GM10248 (cell line): ENCODE measurements at places on chromosomes 5 and 9.
A peak's percentile ranks its signal among the peaks of the same experiment; 100 is the strongest.

GRCh38 chr5:142178651-142179050 is 70.1 kb downstream of the NDFIP1 start:
- DNase-seq, result no peak

DNA sequence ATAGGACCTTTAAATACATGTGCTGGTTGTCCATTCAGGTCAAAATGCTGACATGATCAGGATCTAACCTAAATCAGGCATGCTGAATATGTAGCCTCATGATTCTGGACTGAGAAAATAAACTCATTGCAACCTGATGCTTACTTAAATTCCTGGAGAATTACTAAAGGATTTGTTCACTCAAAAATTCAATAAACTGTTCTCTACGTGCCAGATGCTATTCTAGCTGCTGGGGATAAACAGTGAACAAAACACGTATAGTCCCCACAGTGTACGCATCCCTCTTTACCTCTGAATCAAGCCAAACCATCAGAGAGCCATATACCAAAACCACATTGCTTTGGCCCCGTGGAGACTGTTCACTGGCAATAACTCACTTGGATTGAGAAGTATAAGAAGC is 6.1 kb downstream of the SCAI start:
- no peak for DNase-seq

DNA sequence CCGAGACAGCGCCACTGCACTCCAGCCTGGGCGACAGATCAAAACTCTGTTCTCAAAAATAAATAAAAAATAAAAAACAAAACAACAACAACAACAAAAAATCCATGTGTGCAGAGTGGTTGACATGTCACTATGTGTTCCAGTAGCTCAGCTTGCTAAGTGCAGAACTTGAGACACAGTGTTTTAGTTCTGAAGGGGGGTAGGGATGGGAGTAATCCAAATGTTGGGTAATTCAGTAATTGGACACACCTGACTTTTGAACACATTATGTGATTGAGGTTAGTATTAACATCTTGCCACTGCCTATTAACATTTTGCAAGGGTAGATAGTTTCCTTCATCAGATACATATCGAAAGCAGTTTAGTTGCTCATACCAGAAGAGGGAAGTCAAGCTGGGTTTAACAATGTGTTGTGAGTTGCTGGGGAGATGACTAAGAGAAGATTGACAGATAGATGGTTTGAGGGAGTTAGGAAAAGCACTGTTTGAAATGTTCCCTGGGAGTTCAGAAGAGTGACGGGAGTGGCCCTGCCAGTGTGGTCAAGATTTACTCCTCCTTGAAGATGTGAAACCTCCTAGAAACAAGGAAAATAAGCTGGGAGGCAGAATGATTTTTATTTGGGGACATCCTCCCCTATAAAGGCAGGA is 928 bp downstream of the HACD4 start:
- DNase-seq, result peak; percentile 77

GRCh38 chr5:108560581-108560980 is 178.7 kb upstream of the FBXL17 start:
- DNase-seq, result no peak

- no peak for DNase-seq
Observed at GRCh38 chr9:136265561-136266355, 20.1 kb upstream of the QSOX2 start.

DNA sequence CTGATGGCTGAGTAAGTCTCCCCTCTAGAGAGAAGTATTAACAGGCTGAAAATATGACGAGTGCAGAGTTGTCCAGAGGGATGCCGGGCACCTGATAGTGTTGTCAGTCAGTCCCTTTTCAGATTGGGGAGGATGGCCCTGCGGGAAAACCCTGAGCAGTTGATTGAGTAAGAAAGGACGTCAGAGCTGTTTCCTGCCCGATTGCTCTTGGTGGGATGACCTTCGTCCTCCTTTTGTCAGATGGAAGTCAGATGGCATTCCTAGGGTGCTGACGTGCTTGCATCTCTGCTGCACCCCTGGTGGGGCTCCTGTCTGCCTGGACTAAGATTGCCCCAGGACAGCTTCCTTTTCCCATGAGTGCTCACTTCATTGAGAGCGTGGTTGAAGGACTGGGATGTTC is 9.8 kb downstream of the ZNF354B start:
- DNase-seq, result no peak

GRCh38 chr5:138934971-138935370 is 59.8 kb upstream of the LRRTM2 start:
- no peak for DNase-seq

GRCh38 chr5:136135536-136135935 is 2.9 kb downstream of the SMAD5 start:
- no peak for DNase-seq

- DNase-seq, result no peak
Observed at GRCh38 chr5:134131165-134131564, 16.7 kb downstream of the TCF7 start.

DNA sequence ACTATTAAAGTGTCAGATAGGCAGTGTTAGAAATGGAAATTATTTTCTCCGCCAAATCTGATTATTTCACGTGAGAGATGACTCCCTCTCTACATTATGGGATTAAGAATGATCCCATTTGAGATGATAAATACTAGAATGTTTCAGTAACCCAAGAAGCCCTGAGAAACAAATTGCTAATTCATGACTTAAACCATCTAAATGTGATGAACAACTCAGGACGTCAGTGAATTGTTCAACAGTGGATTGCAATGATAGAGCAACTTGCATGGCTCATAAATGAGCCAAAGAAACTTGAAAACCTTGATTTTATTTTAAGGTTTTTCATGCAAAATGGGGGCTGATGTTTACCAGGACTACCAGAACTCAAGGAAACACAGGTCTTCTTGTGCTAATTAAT is 350.5 kb upstream of the WWC1 start:
- no peak for DNase-seq

GRCh38 chr5:159768243-159768642 is 148.0 kb upstream of the ADRA1B start:
- no peak for DNase-seq

GRCh38 chr5:176776141-176776865 is 34.1 kb upstream of the UNC5A start:
- DNase-seq, result no peak

GRCh38 chr9:76107482-76107881 is 217.0 kb downstream of the PCSK5 start:
- no peak for DNase-seq

GRCh38 chr9:26261503-26262330 is 583.5 kb upstream of the TUSC1 start:
- DNase-seq, result no peak

DNA sequence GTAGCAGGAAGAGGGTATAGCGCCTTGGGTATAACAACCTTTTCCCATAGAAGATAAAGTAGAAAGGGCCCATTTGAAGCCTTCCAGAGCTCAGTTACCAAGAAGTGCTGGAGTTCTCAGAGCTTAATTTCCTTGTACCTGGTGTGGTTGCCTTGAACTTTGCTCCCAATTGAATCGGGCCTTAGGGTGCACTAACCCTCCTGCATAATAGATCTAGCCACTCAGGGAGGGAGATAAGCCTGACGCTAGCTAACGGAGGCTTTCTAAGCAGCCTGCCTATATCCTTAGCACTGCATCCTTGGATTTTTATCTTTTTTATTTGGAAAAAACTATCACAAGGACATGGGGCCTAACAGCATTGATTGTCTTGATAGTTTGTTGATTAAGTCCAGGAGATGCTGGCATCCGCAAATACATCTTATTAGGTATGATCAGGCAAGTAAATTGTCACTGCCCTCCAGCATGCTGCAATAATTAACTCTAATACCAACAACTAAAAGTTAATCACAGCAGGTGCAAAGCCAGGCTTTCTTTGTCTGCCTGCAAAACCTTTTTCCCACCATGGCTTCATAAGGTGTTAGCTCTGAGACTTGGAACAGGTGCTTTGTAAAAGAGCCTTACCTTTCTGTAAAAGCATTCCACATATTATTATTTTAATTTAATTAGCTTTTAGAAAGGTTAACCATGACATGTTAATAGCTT is 199.4 kb downstream of the SREK1 start:
- no peak for DNase-seq

- no peak for DNase-seq
Observed at GRCh38 chr5:57488215-57488955, 5.8 kb upstream of the ACTBL2 start.

GRCh38 chr9:85523202-85523601 is 218.6 kb downstream of the AGTPBP1 start:
- no peak for DNase-seq

- DNase-seq, result no peak
Observed at GRCh38 chr9:8183618-8184017, 384.0 kb upstream of the DMAC1 start.

DNA sequence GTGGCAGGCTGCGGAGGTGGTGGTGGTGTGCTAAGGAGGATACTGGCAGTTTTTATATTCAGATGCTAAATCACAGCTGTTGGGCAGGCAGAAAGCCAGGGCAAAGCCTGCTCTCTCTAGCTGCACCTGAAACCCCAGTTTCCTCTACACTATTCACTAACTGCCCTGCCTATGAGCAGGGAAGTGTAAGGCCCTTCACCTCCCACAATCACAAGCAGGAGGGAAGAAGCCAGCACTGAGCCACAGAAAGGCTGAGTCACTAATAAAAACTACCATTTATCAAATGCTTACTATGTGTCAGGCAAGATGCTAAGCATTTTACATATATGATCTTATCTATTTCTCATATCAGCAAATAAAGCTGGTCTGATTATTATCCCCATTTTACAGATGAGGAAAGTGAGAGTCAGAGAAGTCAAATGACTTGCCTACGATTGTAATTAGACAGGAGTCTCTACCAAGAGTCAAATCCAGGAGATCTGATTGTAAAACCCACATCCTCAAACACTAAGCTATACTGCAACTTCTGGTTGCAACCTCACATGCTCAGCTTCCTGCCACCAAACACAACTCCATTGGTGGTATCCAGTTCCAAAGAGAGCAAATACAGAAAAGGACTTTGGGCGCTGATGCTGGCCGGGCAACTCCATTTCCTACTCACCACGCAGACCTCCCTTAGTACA is 17.7 kb upstream of the IL6ST start:
- DNase-seq, result no peak

DNA sequence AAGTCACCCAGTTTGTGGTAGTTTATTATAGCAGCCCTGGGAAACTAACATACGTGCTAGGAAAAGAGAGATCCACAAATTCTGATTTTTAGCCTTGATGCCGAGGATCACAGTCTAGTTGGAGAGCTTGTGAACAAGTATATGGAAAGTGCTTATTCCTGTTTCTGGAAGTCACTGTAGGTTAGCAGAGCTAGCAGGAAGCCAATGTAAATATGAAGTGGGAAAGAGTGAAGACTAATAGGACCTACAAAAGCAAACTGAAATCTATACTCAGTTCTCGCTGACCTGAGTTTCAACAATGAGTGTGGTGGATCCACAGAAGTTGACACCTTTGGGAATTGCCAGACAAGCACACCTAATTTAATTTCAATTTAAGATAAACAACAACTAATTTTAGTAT is 254.9 kb downstream of the PLK2 start:
- no peak for DNase-seq

- DNase-seq, result no peak
Observed at GRCh38 chr9:92745331-92745730, 19.3 kb downstream of the BICD2 start.

DNA sequence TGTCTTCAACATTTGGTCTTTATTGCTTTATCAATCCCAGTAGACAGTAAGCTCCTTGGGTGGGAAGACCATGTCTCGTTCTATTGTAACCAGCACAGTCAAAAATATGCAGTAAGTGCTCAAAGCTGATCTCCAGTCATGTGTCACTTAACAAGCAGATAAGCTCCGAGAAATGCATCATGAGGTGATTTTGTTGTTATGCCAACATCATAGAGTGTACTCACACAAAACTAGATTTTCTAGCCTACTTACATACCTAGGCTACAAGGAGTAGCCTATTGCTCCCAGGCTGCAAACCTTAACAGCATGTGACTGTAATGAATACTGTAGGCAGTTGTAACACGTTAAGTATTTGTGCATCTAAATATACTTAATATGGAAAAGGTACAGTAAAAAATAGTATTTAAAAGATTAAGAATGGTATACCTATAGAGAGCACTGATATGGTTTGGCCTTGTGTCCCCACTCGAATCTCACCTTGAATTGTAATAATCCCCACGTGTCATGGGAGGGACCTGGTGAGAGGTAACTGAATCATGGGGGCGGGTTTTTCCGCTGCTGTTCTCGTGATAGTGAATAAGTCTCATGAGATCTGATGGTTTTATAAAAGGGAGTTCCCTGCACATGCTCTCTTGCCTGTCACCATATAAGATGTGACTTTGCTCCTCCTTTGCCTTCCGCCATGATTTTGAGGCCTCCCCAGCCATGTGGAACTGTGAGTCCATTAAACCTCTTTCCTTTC is 39.8 kb upstream of the PCSK5 start:
- no peak for DNase-seq

DNA sequence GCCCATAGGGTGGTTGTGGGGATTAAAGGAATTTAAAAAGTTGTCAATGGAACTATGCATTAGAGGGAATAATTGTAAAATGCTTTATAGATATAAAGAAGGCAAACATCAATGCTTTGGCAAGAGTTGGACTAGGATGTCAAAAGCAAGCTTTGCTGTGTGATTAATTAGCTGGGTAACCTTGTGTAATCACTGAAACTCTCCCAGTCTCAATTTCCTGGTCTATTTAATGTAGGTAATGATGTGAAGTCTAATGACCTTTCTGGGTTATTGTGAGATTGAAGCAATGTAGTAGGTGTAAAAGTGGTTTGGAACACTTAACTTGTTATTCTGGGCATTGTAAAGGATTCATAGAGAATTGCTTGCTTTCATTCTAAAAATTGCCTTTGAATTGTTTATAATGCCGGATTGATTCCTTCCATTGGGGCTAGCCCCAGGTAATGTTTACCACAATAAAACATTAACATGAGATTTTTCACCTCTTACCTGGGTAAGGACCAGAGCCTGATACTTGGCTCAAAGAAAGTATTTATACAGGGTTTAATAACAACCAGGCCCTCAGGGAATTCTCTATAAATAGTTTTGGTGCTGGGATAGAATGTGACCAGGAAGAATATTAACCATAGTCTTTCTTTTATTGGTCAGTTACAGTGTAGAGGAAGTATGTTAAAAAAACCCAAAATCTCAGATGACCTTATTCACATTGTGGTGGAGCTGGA is 30.0 kb upstream of the CLINT1 start:
- no peak for DNase-seq

- DNase-seq, result no peak
Observed at GRCh38 chr5:59790776-59791475, 102.6 kb downstream of the PDE4D start.
